Stimulated activated CD4-positive, alpha-beta T cell treated with anti-CD3 and anti-CD28 coated beads, TNF-alpha, amount 100 ng/mL, for 4 hours (primary cell): ENCODE measurements at places on chromosomes 2 and 18.
A peak's percentile ranks its signal among the peaks of the same experiment; 100 is the strongest.

DNA sequence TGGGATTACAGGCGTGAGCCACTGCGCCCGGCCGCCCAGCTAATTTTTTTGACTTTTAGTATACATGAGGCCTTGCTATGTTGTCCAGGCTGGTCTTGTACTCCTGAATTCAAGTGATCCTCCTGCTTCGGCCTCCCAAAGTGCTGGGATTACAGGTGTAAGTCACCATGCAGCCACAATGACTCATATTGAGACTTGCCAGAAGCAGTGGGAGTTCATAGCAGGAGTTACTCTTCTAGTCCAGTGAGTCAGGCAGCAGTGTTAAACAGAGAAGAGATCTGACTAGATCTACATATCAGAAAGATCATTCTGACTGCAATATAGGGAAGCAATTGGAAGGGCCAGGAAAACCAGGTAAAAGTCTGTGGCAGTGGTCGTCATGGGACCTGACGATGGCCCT, 1.5 kb upstream of the FLACC1 start:
- DNase-seq: no peak

DNA sequence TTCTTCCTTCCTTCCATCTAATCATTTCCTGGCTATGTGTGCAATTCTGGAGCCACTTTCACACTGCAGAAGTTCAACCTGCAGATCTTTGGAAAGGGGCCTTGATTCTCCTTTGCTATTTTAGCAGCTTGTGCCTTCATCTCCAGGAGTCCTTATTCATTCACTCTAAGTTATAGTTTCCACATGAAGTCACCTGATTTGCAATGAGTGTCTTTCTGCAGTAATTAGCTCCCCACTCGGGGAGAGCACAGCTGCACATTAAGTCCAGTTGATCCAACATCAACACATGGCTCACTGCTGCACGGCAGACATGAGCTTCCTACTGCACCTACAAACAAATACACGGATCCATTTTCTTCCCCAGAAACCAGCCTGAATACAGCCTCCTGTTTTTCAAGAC, 323.1 kb upstream of the TNP1 start:
- DNase-seq: no peak

DNA sequence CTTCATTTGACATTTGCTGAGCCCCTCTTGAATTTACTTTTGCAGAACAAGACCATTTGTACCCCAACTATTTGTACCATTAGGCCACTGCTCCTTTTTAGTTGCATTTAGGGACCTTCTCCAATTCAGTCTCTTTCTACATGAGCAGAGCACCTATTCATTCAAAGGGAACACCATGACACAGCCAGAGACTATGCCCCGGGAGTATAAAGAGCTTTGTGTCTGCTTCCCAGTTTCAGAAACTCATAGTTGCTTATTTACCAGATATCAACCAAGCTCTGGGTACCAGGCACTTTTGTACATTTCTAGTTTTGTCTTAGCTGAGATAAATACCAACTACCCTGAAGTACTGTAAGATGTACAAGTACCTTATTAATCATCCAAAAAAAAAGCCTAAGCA, 269.1 kb upstream of the SIX3 start:
- no peak for DNase-seq

DNA sequence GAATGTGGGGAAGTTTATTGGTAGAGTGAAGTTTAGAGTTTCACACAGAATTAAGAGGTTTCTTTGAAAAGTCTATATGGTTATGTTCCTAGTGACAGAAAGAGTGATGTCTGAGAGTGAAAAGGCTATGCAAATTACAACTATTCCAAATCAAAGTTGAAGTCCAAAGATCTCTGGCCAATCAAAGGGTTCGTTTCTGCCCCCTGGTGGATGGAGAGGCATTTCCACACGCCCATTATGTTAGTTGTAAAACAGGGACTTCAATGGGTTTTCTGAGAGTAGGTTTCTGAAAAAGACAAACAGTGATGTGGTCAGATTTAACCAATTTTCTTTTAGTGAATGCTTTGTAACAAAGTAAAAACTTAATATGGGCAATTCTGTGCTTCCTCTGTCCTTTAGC, 441.5 kb upstream of the POU3F3 start:
- no peak for DNase-seq

DNA sequence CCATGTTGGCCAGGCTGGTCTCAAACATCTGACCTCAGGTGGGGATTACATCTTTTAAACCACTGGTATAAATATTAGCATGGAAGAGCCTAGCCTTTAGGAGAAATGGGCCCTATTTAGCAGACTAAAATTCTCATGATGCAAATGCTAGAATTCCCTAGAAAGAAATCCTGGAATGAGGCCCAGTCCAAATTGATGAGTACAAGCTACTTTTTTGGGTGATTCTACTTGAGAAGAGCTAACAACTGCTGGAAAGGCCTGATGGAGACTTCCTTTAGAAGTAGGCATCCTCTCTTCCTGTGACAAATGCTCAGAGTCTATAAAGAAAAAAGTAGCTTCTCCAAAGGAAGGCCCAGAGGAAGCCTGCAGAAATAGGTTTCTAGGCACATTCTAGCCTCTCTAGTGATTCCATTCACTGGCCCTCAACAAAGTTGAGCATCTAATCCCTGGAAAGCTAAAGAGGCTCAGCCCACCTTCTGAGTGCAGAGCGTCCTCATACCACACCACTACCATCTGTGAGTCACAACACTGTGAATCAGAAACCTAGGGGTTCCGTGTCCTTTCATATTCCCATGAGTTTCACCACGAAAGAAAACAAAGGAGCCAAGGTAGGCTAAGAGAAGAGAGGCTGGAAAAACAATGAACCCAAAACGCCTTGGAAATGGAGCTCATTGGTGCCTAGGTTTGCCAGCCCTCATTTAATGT, 183.1 kb downstream of the C1D start:
- DNase-seq: no peak

- no peak for DNase-seq
Measured at GRCh38 chr2:48233005-48233404, 296.9 kb upstream of the STON1 start.

- no peak for DNase-seq
Measured at GRCh38 chr2:96082211-96083063, 33.9 kb downstream of the ADRA2B start.

- DNase-seq: no peak
Measured at GRCh38 chr2:75592030-75592429, 31.3 kb upstream of the EVA1A start.

GRCh38 chr2:40935349-40935748, 483.5 kb upstream of the SLC8A1 start:
- no peak for DNase-seq

GRCh38 chr18:23689031-23689615, at the start of gene LAMA3:
Gene LAMA3, plus strand, starts transcription at chr18:23689453. Its CDS starts 231 bp downstream, at chr18:23689684.
- DNase-seq: no peak

GRCh38 chr2:181774685-181775084, 94.4 kb upstream of the NEUROD1 start:
- DNase-seq: no peak

GRCh38 chr2:219010162-219010756, 17.0 kb upstream of the CRYBA2 start:
- no peak for DNase-seq

- DNase-seq: no peak
Measured at GRCh38 chr2:25597881-25598280, 75.5 kb downstream of the DTNB start.

- DNase-seq: no peak
Measured at GRCh38 chr2:53952519-53952918, 18.3 kb downstream of the PSME4 start.

DNA sequence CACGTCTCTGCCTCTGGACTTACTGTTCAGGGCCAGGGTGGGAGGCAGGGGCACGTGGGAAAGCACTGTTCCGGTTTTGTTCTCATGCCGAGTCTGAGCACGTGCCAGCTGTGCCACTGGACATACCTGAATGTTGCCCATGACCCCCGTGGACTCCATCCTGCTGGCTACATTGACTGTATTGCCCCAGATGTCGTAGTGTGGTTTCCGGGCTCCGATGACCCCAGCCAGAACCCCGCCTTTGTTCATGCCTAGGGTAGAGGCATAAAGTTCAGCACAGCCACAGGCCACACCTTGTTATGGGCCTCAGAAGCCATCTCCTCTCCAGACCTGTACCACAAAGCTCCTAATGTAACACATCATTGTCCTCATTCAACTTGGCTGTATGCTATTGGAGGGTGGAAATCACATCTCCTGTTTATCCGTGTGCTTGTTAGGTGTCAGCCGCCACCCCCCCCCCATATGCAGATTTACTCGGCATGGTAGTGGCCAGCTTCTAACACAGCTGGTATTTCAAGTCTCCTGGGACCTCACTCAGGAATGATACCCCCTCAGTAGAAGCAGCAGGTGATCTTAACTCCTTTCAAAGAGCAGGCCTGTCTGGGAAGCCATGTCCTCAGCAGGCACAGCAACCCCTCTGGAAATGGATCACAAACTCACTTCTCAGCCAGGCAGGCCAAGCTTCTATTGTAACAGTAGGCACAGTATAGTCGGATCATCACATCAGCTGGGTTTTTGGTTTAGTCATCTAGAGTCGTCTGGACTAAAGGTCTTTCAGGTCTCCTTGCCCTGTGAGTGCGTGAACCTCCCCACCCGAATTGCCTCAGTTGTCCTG, 27.6 kb downstream of the CENPO start:
- no peak for DNase-seq

- DNase-seq: no peak
Measured at GRCh38 chr2:45289997-45290709, 280.9 kb upstream of the SIX2 start.

- no peak for DNase-seq
Measured at GRCh38 chr2:190255676-190256075, 64.0 kb downstream of the HIBCH start.

DNA sequence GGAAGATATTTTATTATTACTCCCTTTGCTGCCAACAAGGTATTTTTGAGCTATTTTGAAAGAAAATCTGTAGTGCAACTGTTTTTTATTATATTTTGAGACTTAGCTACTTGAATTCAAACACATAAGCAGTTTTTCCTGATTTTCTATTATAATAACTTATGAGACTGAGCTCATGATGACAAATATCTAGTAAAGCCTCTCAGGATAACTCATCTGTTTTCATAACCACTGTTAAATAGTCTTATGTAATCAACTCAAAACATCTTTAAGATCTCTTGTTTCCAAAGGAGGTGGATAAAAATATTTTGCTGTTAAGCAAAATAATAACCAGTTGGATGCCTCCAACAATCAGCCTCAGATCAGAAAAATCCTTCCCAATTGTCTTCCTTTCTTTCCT, 21.9 kb upstream of the PPP1CB start:
- no peak for DNase-seq

GRCh38 chr18:30582078-30582477, 460.5 kb downstream of the DSC3 start:
- DNase-seq: no peak

DNA sequence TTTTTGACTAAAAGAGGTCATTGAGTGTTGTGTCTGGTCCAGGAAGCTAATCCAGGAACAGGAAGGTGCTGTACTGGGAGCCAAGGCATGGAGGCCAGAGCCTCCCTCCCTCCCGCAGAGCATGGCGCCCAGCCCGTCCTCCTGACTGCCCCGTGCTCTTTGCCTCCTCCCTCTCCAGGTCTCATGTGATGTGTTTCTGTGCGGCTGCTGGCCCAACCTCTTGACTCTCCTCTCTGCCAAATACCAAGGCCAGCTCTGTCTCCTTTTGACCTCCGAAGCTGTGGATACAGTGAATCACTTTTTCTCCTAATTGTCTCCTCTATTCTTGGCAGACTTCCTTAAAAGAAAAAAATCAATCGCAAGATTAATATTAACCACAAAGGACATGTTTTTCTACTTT, 284.1 kb downstream of the PHLPP1 start:
- DNase-seq: no peak

DNA sequence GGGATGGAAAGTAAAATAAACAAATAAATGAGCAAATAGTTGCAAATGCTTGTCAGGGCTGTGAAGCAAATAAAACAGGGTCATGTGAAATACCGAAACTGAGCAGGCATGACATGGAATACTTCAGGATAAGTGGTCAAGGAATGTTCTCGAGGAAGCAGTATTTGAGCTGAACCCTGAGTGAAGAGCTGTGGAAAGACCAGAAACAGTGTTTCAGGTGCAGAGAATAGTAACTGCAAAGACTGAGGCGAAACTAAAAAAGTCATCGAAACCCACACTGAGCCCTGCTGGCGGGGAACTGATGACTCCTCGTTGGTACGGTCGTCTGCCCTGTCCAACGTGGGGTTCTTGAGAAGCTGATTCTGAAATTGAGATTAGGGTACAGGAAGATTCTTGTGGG, 27.2 kb upstream of the MYCN start:
- no peak for DNase-seq

- DNase-seq: no peak
Measured at GRCh38 chr2:235935773-235936172, 232.4 kb downstream of the GBX2 start.

GRCh38 chr2:17587469-17587868, 47.0 kb downstream of the VSNL1 start:
- no peak for DNase-seq

- DNase-seq: no peak
Measured at GRCh38 chr2:86476918-86477317, 35.7 kb downstream of the KDM3A start.

DNA sequence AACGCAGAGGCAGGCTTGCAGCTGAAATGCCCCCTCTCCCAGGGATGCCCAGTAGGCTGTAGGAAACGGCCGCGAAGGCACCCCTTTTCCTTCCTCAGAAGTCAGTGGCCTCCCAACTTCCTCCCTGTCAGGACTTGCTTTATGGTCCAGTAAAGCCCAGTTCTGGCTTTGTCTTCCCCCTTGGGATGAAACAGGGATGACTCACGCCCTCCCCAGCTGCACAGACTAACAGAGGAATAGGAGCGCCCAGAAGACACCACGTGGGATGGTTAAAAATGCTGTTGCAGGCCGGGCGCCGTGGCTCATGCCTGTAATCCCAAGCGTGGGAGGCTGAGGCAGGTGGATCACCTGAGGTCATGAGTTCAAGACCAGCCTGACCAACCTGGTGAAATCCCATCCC, 6.9 kb downstream of the CREG2 start:
- DNase-seq: no peak

DNA sequence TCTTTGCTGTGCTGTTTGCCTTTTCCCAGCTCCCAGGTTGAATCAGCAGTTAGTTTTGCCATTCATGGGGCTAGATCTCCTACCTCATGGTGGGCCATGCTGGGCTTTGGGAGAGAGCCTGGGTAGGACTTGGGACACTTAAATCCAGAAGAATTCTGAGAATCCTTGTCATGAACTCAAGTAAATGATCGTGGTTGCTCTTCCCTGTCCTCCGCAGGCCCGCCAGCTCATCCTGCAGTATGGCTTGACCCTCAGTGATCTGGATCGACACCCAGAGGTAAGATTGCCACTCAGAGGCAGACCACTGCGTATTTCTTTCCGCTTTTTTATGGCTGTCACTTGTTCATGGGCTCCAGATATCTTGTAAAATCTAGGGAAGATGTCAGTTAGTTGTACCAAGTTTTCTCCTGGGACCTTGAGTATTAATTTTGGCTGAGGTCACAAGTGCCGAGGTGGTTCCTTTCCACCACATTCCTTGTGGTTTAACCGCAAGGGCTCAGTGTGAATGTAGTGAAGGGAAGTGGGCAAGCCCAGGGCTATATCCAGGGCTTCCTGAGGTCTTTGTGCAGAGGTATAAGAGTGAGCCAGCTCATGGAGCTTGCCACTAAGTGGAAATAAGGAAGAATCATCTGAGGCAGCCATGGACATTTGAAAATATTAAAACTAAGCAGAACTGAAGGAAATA, 37.7 kb downstream of the RPIA start:
- no peak for DNase-seq

- DNase-seq: no peak
Measured at GRCh38 chr2:170039401-170040172, 138.4 kb upstream of the MYO3B start.

- no peak for DNase-seq
Measured at GRCh38 chr2:106223347-106223746, 29.2 kb upstream of the UXS1 start.

GRCh38 chr2:209076151-209076550, 347.7 kb upstream of the MAP2 start:
- no peak for DNase-seq

GRCh38 chr18:58310517-58310916, 266.5 kb downstream of the NEDD4L start:
- peak; percentile 15 for DNase-seq
